ENCODE measurements at places on chromosomes 3 and 15. TPM values are rescaled to one million over a fixed set of nuclear protein-coding genes. Genes with fewer than 3 reads are reported as not detected.

- no peak overlapping the region for H3K27ac ChIP-seq
- H3K4me3 ChIP-seq: no peak overlapping the region
- DNase-seq: no peak
- no peaks in the 10 kb centered on the region for H3K27me3 ChIP-seq
Measured at GRCh38 chr3:172209333-172210321, 170.2 kb downstream of the FNDC3B start.

GRCh38 chr15:62566248-62566647 is 401.2 kb upstream of the C2CD4B start:
- H3K36me3 ChIP-seq: no peaks in the 10 kb centered on the region
- H3K4me3 ChIP-seq: no peak overlapping the region
- no peak for DNase-seq
- no peaks in the 10 kb centered on the region for H3K27me3 ChIP-seq
- no peak overlapping the region for H3K27ac ChIP-seq

DNA sequence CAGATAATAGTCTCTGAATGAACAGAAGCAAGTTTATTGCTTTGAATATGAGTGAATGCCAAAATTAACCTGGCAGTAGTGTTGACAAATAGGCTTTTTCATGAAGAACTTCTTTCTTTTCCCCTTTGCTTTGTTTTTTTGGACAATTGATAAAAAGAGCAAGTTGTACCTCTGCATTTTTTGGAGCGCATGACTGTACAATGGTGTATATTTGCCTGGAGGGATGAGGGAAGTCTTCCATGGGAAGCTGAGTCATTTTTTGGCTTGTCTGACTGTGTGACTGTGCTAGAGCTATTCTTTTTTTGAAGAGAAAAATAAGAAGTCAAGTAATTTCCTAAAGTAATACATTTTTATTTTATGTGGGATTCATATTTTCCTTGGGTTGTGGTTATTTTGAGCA is 186.9 kb downstream of the KLHL25 start:
- no peaks in the 10 kb centered on the region for H3K27me3 ChIP-seq
- peaks cover 7% of the 10 kb centered on the region for H3K36me3 ChIP-seq
- no peak overlapping the region for H3K4me3 ChIP-seq
- DNase-seq: no peak

DNA sequence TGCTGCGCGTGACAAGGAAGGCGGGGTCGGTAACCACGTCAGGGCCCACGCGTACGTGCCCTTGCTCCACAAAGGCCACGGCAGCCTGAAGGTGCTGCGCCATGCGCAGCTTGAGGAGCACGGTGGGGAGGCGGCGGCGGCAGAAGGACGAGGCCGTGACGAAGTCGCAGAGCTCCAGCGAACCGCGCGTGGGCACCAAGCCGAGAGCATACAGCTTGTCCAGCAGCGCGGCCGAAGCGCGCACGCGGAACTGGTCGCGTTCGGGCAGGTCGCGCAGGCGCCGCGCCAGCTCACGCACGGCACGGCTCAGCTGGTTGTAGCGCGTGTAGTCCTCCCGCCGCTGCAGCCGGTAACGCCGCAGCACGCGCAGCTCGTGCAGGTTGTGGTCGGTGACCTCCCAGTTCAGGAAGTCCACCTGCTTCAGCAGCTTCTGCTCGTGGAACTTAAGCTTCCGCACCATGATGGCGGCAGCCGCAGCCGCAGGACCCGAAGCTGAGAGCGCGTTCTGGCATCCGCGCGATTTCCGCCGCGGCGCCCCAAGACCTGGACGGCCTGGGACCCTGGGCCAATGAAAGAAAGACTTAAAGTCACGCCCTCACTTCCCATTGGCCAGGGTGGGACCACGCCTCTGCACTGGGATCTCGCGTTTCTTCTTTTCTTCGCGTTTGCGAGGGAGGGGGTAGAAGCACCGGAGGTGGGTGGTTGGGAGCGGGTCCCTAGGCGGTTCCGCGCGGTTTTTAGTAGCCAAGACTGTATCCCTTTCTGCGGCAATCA is at the start of gene IMP3:
Gene IMP3, minus strand, starts transcription at position 516 of the 774 bp plus-strand sequence. Its CDS starts 56 bp downstream, at position 460.
- H3K27ac ChIP-seq: peak within 1 kb of the TSS; percentile 91
- H3K36me3 ChIP-seq: no peaks in the 10 kb centered on the region
- H3K4me1 ChIP-seq: peaks cover 4% of the 10 kb centered on the region
- H3K4me3 ChIP-seq: peak within 1 kb of the TSS; percentile 67
- peak; percentile 98 for DNase-seq

GRCh38 chr3:134682196-134682880 is 31.5 kb upstream of the KY start:
- DNase-seq: no peak
- H3K4me1 ChIP-seq: no peaks in the 10 kb centered on the region
- no peak overlapping the region for H3K27ac ChIP-seq

DNA sequence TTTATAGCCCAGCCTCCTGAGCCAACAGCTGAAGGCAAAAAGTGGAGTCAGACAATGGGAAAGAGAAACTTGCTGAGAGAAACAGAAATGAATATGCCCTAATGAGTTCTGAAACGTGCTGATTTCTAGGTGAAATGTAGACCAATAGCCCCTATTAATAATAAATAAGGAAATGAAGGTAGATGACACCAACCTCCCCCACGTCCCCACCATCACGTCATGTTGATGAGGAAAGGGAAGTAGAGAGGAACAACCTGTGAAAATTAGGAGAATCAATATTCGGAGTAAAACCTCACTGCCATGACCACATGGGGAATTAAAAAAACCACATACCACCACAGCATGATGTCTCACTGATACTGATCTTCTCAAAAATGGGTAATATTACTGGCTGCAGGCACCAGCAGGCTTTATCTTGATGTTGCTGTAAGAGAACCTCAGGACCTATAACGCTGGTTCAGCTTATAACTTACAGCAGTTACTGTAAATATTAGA is 64.0 kb downstream of the KAT2B start:
- H3K4me1 ChIP-seq: no peaks in the 10 kb centered on the region
- DNase-seq: no peak
- H3K27me3 ChIP-seq: no peaks in the 10 kb centered on the region
- no peak overlapping the region for H3K4me3 ChIP-seq

GRCh38 chr3:158723991-158724390 is 8.3 kb downstream of the RARRES1 start:
- H3K4me1 ChIP-seq: peaks cover 13% of the 10 kb centered on the region
- H3K36me3 ChIP-seq: no peaks in the 10 kb centered on the region
- no peaks in the 10 kb centered on the region for H3K27me3 ChIP-seq
- peak overlapping the region; percentile 88 for H3K27ac ChIP-seq
- no peak for DNase-seq

DNA sequence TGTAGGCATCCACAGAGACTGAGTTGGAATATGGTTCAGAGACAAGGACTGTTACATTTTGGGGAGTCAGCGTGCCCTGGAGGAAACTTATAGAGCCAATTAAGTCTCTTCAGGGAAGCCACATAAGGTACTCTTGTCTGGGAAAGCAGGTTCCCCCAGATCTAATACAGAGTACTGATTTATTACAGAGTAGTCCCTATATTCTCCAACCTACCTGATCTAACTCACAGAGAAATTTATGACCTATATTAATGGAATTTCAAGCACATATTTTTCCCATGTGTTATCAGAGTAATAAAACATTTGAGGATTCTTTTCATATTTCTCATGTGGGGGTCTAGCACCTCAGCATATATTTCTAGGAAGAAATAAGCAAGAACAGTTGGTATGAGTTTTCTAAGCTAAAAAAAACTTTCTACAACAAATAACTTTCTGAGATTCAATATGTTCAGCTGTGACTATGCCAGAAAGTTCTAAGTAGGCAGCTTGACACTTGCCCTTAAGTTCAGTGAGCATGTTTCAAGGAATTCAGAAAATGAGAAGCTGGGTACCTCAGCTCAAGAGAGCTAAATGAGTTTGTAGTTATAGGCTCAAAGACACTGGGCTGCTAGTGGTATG is 75.3 kb upstream of the COL8A1 start:
- no peak overlapping the region for H3K4me3 ChIP-seq
- no peaks in the 10 kb centered on the region for H3K27me3 ChIP-seq
- DNase-seq: no peak
- H3K27ac ChIP-seq: no peak overlapping the region

GRCh38 chr3:148758303-148758884 is 60.7 kb downstream of the AGTR1 start:
- no peak overlapping the region for H3K27ac ChIP-seq
- DNase-seq: no peak
- H3K36me3 ChIP-seq: no peaks in the 10 kb centered on the region
- no peaks in the 10 kb centered on the region for H3K27me3 ChIP-seq
- H3K4me1 ChIP-seq: no peaks in the 10 kb centered on the region
- H3K4me3 ChIP-seq: no peak overlapping the region

DNA sequence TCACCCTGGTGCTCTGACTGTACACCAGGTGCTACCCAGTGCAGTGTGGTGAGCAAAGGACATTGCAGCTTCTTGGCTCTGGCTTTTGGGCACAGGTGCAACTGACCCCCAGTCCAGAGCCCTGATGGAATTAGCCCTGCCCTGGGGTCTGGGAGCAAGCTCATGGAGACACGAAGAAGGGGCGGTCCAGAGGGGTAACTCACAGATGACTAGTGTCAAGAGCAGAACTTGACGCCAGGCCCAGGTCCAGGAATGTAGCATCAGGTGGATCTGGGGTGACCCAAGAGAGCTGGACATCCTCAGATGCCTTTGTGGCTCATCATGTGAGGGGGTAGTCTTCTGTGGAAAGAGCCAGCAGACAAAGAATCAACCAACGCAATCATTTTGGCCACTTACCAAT is 88.9 kb downstream of the ASB7 start:
- H3K4me3 ChIP-seq: no peak overlapping the region
- H3K4me1 ChIP-seq: no peaks in the 10 kb centered on the region
- H3K36me3 ChIP-seq: no peaks in the 10 kb centered on the region
- DNase-seq: no peak
- no peaks in the 10 kb centered on the region for H3K27me3 ChIP-seq
- no peak overlapping the region for H3K27ac ChIP-seq

- H3K27ac ChIP-seq: peak overlapping the region; percentile 92
- no peak overlapping the region for H3K4me3 ChIP-seq
- H3K36me3 ChIP-seq: no peaks in the 10 kb centered on the region
- no peak for DNase-seq
- peaks cover 3% of the 10 kb centered on the region for H3K4me1 ChIP-seq
Measured at GRCh38 chr15:44726136-44726535, 10.2 kb upstream of the TRIM69 start.

DNA sequence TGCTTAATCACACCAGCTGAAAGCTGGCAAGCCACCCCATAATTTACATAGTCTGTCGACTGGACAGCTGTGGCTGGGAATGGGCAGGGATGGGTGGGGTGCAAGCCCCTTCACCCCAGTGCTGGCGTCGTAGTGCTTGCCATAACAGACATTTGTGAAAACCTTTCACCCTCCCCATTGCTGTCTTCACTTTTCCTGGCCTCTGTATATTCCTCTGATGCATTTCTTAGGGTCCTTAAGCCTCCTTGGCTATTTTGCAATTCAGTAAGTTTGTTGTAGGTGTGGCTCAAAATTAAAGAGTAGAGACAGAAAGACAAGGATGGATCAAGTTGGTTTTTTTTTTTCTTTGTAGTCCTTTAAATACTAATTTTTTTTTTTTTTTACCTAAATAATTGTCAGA is 383.3 kb upstream of the MCTP2 start:
- no peaks in the 10 kb centered on the region for H3K27me3 ChIP-seq
- H3K36me3 ChIP-seq: no peaks in the 10 kb centered on the region
- H3K4me3 ChIP-seq: no peak overlapping the region
- no peak overlapping the region for H3K27ac ChIP-seq
- no peak for DNase-seq

GRCh38 chr3:5426094-5426883 is 238.8 kb downstream of the EDEM1 start:
- H3K27me3 ChIP-seq: no peaks in the 10 kb centered on the region
- no peaks in the 10 kb centered on the region for H3K4me1 ChIP-seq
- no peaks in the 10 kb centered on the region for H3K36me3 ChIP-seq
- peak; percentile 78 for DNase-seq

GRCh38 chr3:30933478-30934207 is 39.2 kb upstream of the GADL1 start:
- no peaks in the 10 kb centered on the region for H3K36me3 ChIP-seq
- no peak for DNase-seq
- no peaks in the 10 kb centered on the region for H3K4me1 ChIP-seq
- no peak overlapping the region for H3K27ac ChIP-seq
- no peak overlapping the region for H3K4me3 ChIP-seq

DNA sequence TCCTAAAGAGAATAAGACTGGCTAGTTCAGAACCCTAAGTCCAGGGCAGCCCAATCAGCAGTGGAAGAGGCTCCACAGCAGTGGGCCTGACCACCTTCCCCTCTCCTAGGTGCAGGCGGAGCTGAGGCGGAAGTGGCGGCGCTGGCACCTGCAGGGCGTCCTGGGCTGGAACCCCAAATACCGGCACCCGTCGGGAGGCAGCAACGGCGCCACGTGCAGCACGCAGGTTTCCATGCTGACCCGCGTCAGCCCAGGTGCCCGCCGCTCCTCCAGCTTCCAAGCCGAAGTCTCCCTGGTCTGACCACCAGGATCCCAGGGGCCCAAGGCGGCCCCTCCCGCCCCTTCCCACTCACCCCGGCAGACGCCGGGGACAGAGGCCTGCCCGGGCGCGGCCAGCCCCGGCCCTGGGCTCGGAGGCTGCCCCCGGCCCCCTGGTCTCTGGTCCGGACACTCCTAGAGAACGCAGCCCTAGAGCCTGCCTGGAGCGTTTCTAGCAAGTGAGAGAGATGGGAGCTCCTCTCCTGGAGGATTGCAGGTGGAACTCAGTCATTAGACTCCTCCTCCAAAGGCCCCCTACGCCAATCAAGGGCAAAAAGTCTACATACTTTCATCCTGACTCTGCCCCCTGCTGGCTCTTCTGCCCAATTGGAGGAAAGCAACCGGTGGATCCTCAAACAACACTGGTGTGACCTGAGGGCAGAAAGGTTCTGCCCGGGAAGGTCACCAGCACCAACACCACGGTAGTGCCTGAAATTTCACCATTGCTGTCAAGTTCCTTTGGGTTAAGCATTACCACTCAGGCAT is 33.7 kb downstream of the VIPR1 start:
- no peak overlapping the region for H3K4me3 ChIP-seq
- peaks cover 16% of the 10 kb centered on the region for H3K4me1 ChIP-seq
- H3K36me3 ChIP-seq: no peaks in the 10 kb centered on the region
- no peaks in the 10 kb centered on the region for H3K27me3 ChIP-seq
- H3K27ac ChIP-seq: no peak overlapping the region

- no peak overlapping the region for H3K4me3 ChIP-seq
- peaks cover 6% of the 10 kb centered on the region for H3K4me1 ChIP-seq
- H3K27me3 ChIP-seq: no peaks in the 10 kb centered on the region
- no peak overlapping the region for H3K27ac ChIP-seq
- no peak for DNase-seq
Measured at GRCh38 chr3:187098923-187099512, 40.3 kb downstream of the RPL39L start.

Gene TSPAN3
- 334 TPM for polyA plus RNA-seq

Gene ESYT3
- polyA plus RNA-seq: 1.4 TPM

Gene CALML4
- polyA plus RNA-seq: 199 TPM

Gene GOLGA8G
- not detected for polyA plus RNA-seq

Gene CLN6
- 43.7 TPM for polyA plus RNA-seq

Gene PARP15
- polyA plus RNA-seq: 0.54 TPM

Gene CCR3
- polyA plus RNA-seq: 0.22 TPM

Gene AHSG
- 0.04 TPM for polyA plus RNA-seq

Gene TPRG1
- 1.00 TPM for polyA plus RNA-seq

Gene AGBL1
- not detected for polyA plus RNA-seq

Gene SLC28A2
- polyA plus RNA-seq: 47.1 TPM
